ENCODE measurements at places on chromosomes 7 and 10.
A peak's percentile ranks its signal among the peaks of the same experiment; 100 is the strongest.

DNA sequence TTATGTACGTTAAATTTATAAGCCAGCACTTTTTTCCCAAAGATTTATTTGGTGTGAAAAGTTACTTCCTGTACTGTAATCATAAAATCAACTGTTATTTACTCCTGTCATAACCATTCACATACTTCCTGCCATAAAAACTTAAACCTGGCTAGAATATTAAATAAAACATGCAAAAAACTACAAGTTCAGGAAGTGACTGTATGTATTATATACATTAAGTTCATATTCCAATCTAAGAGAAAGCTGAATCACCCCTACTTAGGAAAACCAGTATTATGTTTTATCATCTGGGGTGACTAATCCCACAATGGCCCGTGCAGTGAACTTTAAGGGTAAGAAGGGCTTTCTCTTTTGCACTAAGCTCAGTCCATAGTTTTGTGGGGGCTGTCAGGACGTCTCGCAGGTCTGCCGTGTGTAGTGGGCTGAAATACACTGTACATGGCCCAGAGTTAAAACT is 183.7 kb upstream of the KLF14 start:
- peak; percentile 85 for DNase-seq

- peak; percentile 25 for DNase-seq
Observed at GRCh38 chr7:141355032-141355431, 196.2 kb upstream of the AGK start.

GRCh38 chr10:124159153-124159552 is 65.8 kb upstream of the CHST15 start:
- no peak for DNase-seq

- no peak for DNase-seq
Observed at GRCh38 chr7:132168239-132168638, 408.0 kb downstream of the PLXNA4 start.

DNA sequence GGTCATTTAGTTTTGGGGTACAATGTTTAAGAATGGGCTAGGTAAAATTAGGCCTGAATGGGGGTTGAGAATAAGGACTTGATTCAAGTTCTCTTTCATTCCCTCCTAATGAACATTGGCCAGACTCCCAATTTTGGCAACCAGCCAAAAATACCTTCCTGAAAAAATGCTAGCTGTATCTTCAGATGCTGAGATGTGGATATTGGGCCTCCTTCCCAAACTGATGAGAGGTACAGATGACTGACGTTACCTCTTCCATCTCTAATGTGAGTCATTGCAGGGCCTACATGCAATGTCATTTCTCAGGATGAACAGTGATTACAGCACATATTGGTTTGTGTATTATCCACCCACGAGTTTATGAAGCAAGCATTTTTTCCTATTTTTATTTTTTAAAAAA is 151.6 kb downstream of the SND1 start:
- DNase-seq = peak; percentile 49

- no peak for DNase-seq
Observed at GRCh38 chr7:120079704-120080103, 193.3 kb upstream of the KCND2 start.

GRCh38 chr10:104080762-104081161 is 4.9 kb downstream of the COL17A1 start:
- DNase-seq = no peak

DNA sequence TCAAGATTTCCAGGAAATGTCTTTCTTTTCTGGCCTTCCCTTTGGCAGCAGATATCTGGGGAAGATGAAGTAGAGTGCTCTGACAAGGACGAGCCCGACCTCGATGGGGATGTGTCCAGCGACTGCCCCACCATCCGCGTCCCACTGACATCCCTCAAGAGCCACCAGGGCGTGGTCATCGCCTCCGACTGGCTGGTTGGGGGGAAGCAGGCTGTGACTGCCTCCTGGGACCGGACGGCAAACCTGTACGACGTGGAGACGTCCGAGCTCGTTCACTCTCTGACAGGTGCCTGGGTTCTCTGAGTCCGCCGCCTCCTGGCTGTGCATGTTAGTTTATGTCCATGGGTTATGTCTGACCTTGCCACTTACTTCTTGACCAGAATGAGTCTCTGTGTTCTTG is 47.4 kb downstream of the WDR37 start:
- DNase-seq = no peak

DNA sequence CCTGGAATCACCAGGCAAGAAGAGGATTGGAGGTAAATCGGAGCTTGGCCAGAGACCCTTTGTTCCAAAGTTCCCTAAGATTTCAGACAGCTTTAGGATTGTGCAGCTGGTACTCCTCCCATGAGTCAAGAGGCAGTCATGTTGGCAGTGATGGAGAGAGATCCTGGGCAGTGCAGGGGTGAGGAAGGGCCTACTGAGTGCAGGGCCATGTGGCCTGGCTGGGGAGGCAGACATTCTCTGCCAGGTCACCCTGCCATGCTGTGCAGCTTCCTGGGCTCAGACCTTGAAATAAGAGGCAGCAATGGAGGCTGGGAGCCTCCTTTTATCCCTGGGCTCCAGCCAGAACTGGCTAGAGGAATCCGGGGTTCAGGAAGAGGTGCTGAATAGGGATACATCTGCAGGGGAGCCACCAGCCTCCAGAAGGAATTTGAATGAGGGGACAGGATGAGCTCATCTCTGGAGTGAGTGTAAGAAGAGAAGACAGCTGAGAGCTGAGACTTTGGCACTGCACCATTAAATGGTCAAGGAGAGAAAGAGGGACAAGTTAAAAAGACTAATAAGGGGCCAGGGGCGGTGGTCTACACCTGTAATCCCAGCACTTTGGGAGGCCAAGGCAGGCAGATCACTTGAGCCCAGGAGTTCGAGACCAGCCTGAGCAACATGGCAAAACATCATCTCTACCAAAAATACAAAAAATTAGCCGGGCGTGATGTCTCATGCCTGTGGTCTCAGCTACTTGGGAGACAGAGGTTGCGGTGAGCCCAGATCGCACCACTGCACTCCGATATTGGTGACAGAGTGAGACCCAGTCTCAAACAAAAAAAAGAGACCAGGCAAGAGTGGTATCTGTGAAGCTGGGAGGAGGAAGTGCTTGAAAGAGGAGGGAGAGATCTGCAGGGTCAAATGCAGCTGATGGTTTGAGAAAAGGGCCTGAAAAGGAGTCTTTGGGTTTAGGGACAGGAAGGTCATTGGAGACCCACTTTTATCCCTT is 12.0 kb downstream of the SFTPD start:
- DNase-seq = no peak

GRCh38 chr7:141351175-141351574 is 200.0 kb upstream of the AGK start:
- no peak for DNase-seq

Data from fibroblast of skin of right biceps (primary cell).